ENCODE measurements at places on chromosomes 1 and 21. TPM values are rescaled to one million over a fixed set of nuclear protein-coding genes. Genes with fewer than 3 reads are reported as not detected.

The OR2AK2 gene
- polyA plus RNA-seq = not detected

The SPRR2F gene
- not detected for polyA plus RNA-seq

The ZNF695 gene
- polyA plus RNA-seq = not detected

The TRIM58 gene
- 5.0 TPM for polyA plus RNA-seq

The RHD gene
- 0.32 TPM for polyA plus RNA-seq

The S100A7 gene
- not detected for polyA plus RNA-seq

The MRPL24 gene
- polyA plus RNA-seq = 70.7 TPM

The NBL1 gene
- polyA plus RNA-seq = not detected

The GJA5 gene
- not detected for polyA plus RNA-seq

The CLCA1 gene
- not detected for polyA plus RNA-seq

The CYP4X1 gene
- not detected for polyA plus RNA-seq

The ZNF648 gene
- polyA plus RNA-seq = not detected

The HTR6 gene
- polyA plus RNA-seq = not detected

The TSPAN1 gene
- not detected for polyA plus RNA-seq

The MRTO4 gene
- 27.0 TPM for polyA plus RNA-seq

The VWA5B1 gene
- polyA plus RNA-seq = not detected

The OR10J5 gene
- polyA plus RNA-seq = not detected

The PLA2G2D gene
- 5.1 TPM for polyA plus RNA-seq

The ADGRL2 gene
- polyA plus RNA-seq = not detected

The C8A gene
- polyA plus RNA-seq = not detected

The PCP4L1 gene
- polyA plus RNA-seq = not detected

The TTC39A gene
- not detected for polyA plus RNA-seq

The SPRR2A gene
- polyA plus RNA-seq = not detected

The ATP5PF gene
- polyA plus RNA-seq = 355 TPM
